Upper lobe of right lung (tissue), 1 donor: ENCODE measurements at places on chromosomes 7 and 10. TPM values are rescaled to one million over a fixed set of nuclear protein-coding genes. Genes with fewer than 3 reads are reported as not detected.

GRCh38 chr7:122302761-122303530 lies 1.6 kb downstream of the FEZF1 start:
- H3K27me3 ChIP-seq = peaks cover 96% of the 10 kb centered on the region
- DNase-seq = no peak
- H3K4me1 ChIP-seq = peaks cover 24% of the 10 kb centered on the region
- no peak overlapping the region for H3K27ac ChIP-seq
- no peak overlapping the region for H3K4me3 ChIP-seq
- no peaks in the 10 kb centered on the region for H3K36me3 ChIP-seq

- H3K36me3 ChIP-seq = no peaks in the 10 kb centered on the region
- H3K27me3 ChIP-seq = no peaks in the 10 kb centered on the region
- DNase-seq = no peak
- no peaks in the 10 kb centered on the region for H3K4me1 ChIP-seq
Measured at GRCh38 chr10:33746836-33747268, 412.4 kb upstream of the NRP1 start.

DNA sequence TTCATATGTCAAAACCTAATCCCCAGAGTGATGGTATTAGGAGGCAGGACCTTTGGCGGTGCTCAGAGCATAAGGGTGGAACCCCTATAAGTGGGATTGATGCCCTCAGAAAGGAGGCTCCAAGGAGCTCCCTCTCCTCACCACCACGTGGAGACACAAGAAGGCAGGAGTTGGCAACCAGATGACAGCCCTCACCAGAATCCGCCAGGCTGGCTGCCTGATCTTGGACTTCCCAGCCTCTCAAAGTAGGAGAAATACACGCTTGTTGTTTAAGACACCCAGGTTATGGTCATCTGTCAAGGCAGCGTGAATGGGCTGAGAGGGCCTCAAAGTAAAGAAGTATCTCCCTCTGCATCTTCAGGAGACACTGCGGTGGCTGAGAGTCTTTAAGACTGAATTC lies 187.7 kb downstream of the TNS3 start:
- H3K36me3 ChIP-seq = peaks cover 58% of the 10 kb centered on the region
- H3K4me3 ChIP-seq = no peak overlapping the region
- H3K27ac ChIP-seq = no peak overlapping the region
- H3K27me3 ChIP-seq = no peaks in the 10 kb centered on the region
- peaks cover 6% of the 10 kb centered on the region for H3K4me1 ChIP-seq

The ZNF425 gene
- 1.4 TPM for total RNA-seq

DNA sequence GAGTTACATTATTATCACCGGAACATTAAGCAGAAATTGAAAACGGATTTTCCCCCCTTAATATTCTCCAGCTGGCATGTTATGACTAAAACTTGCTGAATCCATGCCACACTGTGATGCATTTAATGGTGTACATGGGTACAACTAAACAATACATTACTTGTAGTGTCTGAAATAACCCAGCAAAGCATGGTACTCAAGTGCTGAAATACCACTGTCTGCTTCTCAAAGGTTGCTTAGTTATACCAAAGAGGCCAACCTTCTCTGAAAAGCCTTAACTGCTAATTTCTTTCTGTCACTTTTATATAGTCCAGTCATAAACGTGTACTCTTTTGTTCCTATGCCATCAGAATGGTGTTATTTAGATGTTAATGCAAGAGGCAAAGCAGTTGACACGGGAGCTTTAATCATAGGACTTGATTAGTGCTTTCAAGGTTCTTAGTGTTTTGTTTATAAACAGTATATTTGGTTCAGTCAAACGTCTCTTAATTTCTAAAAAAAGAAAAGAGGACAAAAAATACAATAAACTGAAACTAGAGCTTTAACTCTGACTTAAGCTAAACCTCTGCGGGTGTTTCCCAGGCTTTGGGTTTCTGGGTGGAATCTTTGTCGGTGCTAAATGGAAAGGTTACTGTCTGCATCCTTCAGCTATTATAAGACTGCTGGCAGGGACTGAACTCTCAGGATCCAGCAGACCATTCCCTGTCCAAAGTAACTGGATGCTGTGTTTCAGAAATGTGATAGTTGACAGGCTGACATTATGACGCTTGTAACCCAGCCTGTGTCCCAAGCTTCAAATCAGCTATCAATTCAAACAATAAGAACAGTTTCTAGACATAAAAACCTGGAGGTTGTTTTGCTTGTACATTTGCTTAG lies 202.6 kb downstream of the PPP1R3A start:
- no peak overlapping the region for H3K4me3 ChIP-seq
- DNase-seq = no peak
- no peaks in the 10 kb centered on the region for H3K4me1 ChIP-seq

The CYP2C8 gene
- 0.46 TPM for total RNA-seq

- DNase-seq = no peak
- H3K36me3 ChIP-seq = no peaks in the 10 kb centered on the region
- H3K27me3 ChIP-seq = no peaks in the 10 kb centered on the region
Measured at GRCh38 chr7:51950813-51951212, 634.2 kb upstream of the COBL start.

The ZNF853 gene
- 5.2 TPM for total RNA-seq
